ENCODE measurements at places on chromosomes 2 and 18. TPM values are rescaled to one million over a fixed set of nuclear protein-coding genes. Genes with fewer than 3 reads are reported as not detected.

The CLEC4F gene
- total RNA-seq: not detected

The C2orf66 gene
- not detected for total RNA-seq

The COL3A1 gene
- total RNA-seq: 5,666 TPM

The MC4R gene
- total RNA-seq: not detected

The RGPD3 gene
- total RNA-seq: 0.09 TPM

The EFR3B gene
- total RNA-seq: 1.4 TPM

The ORC4 gene
- 23.2 TPM for total RNA-seq

The SMYD1 gene
- total RNA-seq: not detected
